Camera-type eye (tissue), 1 donor: ENCODE measurements at places on chromosomes 16 and 17. TPM values are rescaled to one million over a fixed set of nuclear protein-coding genes. Genes with fewer than 3 reads are reported as not detected.

Gene RCVRN
- 165 TPM for total RNA-seq

Gene SLC47A1
- 8.7 TPM for total RNA-seq

Gene CHST6
- 2.7 TPM for total RNA-seq

Gene GDPD3
- 2.1 TPM for total RNA-seq

Gene CMTM2
- not detected for total RNA-seq

Gene THAP11
- total RNA-seq: 42.2 TPM

Gene FBXO39
- 0.22 TPM for total RNA-seq

Gene TRIM72
- 7.6 TPM for total RNA-seq

Gene SOST
- 0.22 TPM for total RNA-seq

Gene TMEM238L
- not detected for total RNA-seq

Gene MEIOB
- total RNA-seq: 0.60 TPM

Gene PLEKHG4
- 23.3 TPM for total RNA-seq

Gene METTL9
- total RNA-seq: 213 TPM

Gene WNK4
- 0.33 TPM for total RNA-seq

Gene ENPP7
- total RNA-seq: not detected

Gene GCGR
- total RNA-seq: 0.27 TPM

Gene CA7
- total RNA-seq: not detected

Gene KCNH6
- 24.6 TPM for total RNA-seq

Gene HOXB6
- total RNA-seq: not detected

Gene IL34
- total RNA-seq: 11.3 TPM

Gene NECAB2
- total RNA-seq: 7.3 TPM

Gene SULT1A3
- total RNA-seq: 10.4 TPM

Gene TNS4
- 1.8 TPM for total RNA-seq

Gene ABCC12
- total RNA-seq: not detected

Gene CSH2
- total RNA-seq: not detected

Gene GAST
- total RNA-seq: not detected

Gene KRTAP4-9
- not detected for total RNA-seq

Gene SLC43A2
- total RNA-seq: 21.1 TPM

Gene NLRC3
- total RNA-seq: 0.71 TPM

Gene ALOX12B
- total RNA-seq: 0.99 TPM

Gene KRTAP3-2
- total RNA-seq: not detected

Gene GALK1
- 14.5 TPM for total RNA-seq
